ENCODE measurements at places on chromosomes 2 and 18.

GRCh38 chr2:192155511-192156118 is 39.1 kb downstream of the TMEFF2 start:
- no peak for DNase-seq

GRCh38 chr2:198852248-198852647 is 605.5 kb downstream of the SATB2 start:
- DNase-seq, result no peak

GRCh38 chr2:152483276-152484063 is 148.5 kb downstream of the FMNL2 start:
- DNase-seq, result no peak

- DNase-seq, result no peak
Measured at GRCh38 chr2:168851674-168852320, 38.4 kb downstream of the SPC25 start.

DNA sequence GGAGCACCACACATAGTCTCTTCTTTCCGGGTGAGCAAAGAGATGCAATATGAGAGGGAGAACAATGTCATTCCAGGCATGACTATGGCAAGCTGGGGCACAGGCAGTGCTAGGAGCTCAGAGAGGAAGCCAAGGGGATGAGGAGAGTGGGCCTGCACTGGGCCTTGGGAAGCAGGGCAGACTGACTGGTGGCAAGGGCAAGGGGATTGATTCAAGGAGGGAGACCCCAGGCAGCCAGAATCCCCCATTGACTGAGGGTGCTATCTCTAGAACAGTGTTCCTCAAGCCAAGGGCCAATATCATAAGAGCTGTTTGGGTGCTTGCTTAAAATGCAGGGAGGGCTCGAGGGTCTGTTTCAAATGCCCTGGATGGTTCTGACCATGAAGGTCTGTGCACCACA is 36.1 kb downstream of the MARCO start:
- no peak for DNase-seq

GRCh38 chr2:237475704-237476141 is 11.3 kb upstream of the MLPH start:
- DNase-seq, result no peak

GRCh38 chr2:212956665-212957607 is 194.5 kb downstream of the IKZF2 start:
- no peak for DNase-seq

DNA sequence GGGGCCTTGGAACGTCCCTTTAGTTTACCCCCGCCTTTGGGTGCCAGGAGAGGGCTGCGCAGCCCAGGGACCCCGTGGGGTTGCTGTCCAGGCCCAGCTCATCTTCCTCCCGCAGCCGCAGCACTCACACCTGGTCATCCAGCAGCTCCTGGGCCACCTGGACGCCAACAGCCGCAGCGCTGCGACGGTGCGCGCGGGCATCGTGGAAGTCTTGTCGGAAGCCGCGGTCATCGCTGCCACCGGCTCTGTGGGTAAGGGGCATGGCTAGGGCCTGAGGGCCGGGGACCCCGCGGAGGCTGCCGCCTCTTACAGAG is 37.2 kb downstream of the POMC start:
- no peak for DNase-seq

GRCh38 chr2:30315391-30316063 is 84.2 kb downstream of the LBH start:
- no peak for DNase-seq

- DNase-seq, result no peak
Measured at GRCh38 chr2:4110273-4110672, 406.9 kb downstream of the DCDC2C start.

DNA sequence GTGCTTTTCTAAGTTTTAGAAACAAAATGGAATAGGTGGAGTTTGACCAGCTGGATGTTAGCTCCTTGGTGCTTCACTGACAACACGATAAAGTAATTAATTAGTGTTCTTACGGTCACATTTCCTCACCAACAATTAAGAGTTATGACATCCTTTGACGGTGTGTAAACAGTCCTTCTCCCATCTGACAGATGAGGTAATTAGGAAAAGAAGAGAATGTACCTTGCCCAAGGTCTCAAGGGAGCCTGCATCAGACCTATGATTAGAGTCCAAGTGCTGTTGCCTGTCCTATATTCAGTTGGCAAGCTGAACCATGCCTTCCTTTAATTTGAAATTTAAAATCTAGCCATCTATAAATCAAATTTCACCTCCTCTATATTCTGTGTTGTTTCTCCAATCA is 48.3 kb upstream of the STK17B start:
- no peak for DNase-seq

DNA sequence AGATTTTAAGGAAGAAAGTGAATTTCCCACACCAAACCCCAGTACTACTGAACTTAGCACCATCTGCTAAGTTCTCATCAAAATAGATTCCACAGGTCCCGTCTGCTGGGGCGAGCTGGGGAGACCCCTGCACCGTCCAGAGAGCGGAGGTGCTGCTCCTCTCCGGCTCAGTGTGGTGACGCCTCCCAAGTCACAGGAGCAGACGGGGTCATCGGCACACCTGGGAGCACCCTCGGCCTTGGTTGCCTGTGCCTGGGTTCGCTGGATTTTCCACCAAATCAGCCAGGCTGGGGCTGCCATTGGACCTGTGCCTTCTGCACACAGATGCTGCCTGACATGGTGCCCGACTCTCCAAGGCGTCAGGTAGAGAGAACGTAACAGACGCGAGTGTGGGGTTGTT is 141.3 kb downstream of the PXDN start:
- no peak for DNase-seq

GRCh38 chr2:54636415-54637139 is 86.9 kb upstream of the EML6 start:
- no peak for DNase-seq
